GOT3 (cell line): ENCODE measurements at places on chromosomes 4 and X.

GRCh38 chr4:63169836-63170235 lies 1239.4 kb downstream of the TECRL start:
- DNase-seq = no peak

GRCh38 chrX:134613396-134613795 lies 44.9 kb downstream of the PLAC1 start:
- no peak for DNase-seq

DNA sequence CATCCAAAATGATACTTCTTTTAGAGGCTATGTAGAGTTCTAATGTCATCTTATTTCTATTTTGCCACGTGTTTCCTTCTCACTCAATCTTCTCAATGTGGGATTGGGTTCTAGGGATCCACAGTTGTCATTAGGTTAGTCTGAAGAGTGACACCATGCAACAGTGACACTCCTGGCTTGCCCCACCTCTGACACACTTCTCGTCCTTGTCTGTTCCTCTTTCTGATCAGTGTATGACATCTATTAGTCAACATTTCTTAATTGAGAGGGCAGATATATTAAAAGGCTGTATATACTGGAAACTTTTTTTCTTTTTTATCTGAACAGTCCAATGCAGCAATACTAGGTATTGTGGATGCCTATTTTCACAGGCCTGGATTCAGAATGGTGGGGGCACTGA lies 67.6 kb upstream of the GYPA start:
- no peak for DNase-seq

DNA sequence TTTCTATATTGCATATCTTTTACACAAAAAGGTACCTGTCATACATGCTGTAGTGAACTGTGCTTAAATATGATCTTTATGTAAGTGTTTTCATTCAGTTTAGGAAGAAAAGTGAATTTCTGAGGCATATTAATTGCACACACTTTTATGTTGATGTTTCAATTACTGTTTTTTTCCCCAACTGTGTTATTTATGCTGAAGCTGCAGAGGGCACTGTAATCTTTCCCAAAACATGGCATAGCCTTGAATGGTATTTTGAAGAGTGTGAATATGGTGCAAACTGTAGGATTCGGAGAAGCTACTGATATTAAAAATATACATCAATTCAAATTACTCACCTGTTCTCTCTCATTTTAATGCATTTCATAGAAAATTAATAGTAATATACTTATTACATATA lies 6.0 kb upstream of the CENPE start:
- DNase-seq = no peak

- no peak for DNase-seq
Observed at GRCh38 chrX:140360284-140360683, 144.6 kb downstream of the SOX3 start.

DNA sequence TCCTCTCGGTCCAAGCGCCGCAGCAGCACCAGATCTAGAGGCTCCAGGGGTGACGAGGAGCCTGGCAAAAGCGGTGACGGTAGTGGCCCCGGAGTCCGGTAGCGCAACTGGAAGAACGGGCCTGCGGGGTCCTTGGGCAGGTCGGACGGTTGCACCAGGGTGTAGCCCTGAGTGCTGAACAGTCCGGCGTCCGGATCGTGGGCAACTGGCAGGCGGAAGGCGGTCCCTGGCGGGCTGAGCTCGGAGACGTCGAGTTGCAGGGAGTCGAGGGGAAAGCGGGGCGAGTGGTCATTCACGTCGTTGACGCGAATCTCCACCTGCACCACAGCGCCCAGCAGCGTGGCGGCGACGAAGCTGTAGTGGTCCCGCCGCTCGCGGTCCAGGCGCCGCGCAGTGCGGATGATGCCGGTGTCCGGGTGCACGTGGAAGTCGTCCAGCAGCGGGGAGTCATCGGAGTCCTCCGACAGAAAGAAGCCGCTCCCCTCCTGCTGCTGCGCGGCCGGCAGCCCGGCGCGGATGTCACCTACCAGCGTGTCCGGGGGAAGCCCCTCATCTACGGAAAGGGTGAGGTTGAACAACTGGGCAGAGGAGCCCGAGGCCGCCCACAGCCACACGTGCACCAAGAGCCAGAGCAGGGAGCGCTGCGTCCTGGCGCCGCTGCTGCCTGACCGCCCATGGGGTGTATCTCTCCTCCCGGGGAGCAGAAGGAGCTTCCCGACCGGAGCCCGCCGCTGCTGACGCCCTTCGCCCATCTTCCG lies 837 bp downstream of the DCHS2 start:
- no peak for DNase-seq

- no peak for DNase-seq
Observed at GRCh38 chr4:120130786-120131185, 64.1 kb upstream of the MAD2L1 start.

- no peak for DNase-seq
Observed at GRCh38 chr4:100933628-100934027, 413.7 kb downstream of the PPP3CA start.

GRCh38 chr4:20544645-20545044 lies 155.6 kb upstream of the PACRGL start:
- no peak for DNase-seq

- no peak for DNase-seq
Observed at GRCh38 chrX:112067601-112068000, 15.0 kb downstream of the TRPC5 start.

DNA sequence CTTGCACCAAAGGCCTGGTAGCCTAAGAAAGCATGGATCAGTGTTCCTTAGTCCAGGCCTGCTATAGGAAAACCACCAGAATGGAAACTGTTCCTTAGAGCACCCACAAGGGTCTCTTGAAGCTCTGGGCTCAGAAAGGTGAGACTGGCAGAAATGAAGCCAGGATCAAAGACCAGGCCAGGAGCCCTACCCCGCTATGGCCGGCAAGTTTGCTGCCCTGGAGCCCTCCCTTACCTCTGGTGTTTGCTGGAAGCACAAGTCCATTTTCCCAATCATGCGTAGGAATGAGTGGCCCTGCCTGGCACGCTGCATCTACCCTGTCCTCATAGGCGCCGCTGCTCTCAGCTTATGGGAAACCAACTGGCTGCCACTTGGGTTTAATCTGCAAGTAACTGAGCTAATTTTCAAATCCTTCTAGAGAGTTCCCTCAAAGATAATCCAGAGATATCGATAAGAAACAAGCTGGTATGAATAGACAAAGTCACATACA lies 37.4 kb downstream of the BCOR start:
- DNase-seq = no peak

GRCh38 chr4:10893395-10893794 lies 208.8 kb upstream of the CLNK start:
- no peak for DNase-seq

GRCh38 chrX:6095469-6095868 lies 133.2 kb downstream of the NLGN4X start:
- no peak for DNase-seq

DNA sequence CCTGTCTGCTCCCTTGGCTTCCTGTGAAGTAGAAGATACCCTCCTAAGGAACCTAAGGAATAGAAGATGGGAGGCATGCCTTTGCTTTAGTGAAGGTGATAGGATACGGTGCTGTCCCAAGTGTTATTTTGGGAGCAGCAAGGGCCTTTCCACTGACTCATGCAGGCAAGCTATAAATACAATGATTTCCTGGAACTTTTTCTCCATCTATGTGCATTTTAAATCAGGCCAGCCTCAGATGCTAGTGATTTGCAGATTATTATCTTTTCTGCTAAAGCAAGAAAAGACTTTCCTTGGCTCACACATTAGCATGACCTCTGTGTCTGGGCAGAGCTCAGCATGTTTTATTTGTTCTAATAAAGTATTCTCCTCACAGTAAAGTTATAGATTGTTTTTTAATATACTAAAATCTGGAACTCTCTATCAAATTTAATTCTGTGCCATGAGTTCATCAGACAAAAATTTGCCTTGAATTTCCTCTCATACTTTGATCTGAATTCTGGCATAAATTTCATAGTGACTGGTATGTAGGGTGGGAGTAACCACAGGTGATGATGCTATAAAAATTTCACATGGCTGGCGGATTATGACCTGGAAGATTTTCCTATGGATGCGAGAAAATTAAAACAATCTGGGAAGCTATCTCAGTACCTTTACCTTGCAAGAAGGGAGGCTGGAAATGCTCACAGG lies 131.7 kb downstream of the REPS2 start:
- no peak for DNase-seq
